ENCODE measurements at places on chromosomes 7 and 10.

- DNase-seq = peak; percentile 53
Measured at GRCh38 chr7:91251877-91252276, 12.4 kb upstream of the FZD1 start.

GRCh38 chr10:105855791-105856190 lies 1214.7 kb downstream of the SORCS3 start:
- no peak for DNase-seq

- no peak for DNase-seq
Measured at GRCh38 chr7:126303926-126304325, 948.8 kb downstream of the GRM8 start.

DNA sequence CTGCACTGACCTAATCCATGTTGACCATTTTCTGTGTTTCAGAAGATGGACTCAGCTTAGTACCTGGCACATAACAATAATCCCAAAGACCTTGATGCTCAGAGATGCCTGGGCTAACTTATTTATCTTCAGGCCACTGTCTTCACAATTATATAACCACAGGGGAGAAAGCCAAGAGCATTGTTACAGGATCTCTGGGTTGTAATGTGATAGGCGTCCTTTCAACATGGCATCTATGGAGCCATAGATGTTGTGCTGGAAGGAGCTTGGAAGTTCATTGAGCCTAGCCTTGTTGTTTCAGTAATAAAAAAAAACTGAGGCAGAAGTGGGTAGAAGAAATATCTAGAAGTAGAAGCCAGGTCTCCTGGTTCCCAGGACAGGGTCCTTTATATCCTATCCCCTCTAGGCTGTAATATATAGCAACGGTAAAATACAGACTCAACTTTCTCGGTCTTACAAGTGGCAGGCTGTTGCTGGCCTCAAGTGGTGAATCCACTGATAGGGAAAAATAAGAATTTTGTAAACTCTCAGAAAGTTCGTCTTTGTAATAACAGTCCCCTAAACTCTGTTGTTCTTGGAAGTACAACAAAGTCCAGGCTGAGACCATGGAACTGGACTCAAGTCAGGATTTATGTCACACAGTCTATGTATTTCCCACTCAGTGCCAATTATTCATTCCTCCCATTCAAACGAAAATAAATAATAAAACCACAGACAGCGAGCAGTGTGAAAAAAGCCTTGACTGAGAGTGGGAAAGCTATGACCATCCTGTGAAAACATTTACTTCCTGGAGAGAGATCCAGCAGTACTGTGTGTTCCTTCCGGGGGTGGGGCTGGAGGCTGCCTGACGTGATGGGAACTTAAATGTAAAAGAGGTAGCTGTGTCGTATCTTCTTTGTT lies 277.6 kb downstream of the REEP3 start:
- DNase-seq = peak; percentile 95

- DNase-seq = no peak
Measured at GRCh38 chr7:39509912-39510311, 56.3 kb upstream of the YAE1 start.

DNA sequence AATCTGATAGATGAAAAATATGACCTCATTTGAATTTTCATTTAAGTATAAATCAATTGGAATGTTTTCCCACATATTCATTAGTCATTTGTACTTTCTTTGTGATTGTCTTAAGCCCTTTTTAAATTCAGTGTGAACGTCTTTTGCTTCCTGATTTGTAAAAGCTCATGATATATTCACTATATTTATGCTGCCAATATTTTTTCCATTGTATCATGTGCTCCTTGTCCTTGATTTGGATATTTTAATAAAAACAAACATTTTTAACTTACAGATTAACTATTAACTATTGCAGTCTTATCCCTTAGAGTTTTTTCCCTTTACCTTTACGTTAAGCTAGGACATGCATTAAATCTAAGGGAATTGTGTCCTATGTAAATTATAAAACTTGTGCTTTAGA lies 157.7 kb downstream of the ADAM12 start:
- no peak for DNase-seq

GRCh38 chr10:129446183-129446581 lies 20.9 kb upstream of the MGMT start:
- DNase-seq = no peak

DNA sequence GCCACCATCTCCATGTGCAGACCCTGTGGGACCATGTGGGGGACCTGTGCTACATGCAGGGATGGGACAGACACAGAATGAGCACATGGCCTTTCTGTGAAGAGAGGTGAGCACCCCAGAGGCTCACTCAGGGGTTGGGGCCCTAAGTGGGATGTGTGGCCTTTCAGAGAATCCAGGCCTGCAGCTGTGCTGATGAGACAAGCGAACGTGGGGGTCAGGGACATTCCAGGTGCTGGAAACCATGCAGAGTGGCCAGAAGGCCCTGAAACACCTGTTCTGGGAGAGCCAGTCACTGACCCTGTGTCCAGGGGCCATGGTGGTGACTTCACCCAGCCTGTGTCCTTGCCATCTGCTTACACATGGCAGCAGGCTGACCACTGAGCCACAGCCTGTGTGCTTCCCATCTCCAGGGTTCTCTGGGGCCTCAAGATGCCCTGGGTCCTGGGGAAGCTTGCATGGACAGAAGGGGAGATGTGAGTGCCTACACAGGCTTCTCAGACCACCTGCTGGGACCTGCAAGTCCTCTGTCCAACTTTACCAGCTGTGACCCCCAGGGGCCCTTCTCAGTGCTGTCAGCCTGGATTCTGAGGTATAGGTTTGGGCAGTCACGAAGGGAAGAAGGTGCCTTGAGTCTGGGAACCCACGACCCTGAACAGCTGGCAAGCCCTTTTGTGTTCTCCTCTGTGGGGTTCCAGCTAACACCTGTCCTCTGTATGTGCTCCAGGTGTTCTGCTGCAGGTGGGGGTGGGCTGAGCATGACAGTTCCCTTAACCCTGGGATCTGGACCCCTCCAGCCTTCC lies 17.6 kb downstream of the RAMP3 start:
- DNase-seq = no peak

DNA sequence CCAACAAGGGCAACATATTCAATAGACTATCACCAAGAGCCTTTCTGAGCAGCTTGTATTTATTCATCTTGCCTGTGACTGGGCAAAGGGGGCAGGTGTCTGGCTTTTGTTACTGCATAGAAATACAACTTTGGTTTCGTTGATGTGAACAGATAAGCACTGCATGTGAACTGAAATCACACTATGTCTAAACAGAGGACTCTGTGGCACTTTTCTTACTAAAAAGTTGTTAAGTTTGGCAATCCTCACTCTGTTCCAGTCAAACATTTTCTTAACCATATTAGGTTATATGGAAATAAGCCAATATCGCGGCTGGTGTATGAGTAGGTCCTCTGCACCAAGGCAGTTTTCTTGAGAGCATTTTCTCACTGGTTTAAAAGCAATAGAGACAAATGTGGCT lies 48.5 kb downstream of the CALD1 start:
- peak; percentile 87 for DNase-seq

- no peak for DNase-seq
Measured at GRCh38 chr10:91519899-91520514, 109.9 kb downstream of the HECTD2 start.

DNA sequence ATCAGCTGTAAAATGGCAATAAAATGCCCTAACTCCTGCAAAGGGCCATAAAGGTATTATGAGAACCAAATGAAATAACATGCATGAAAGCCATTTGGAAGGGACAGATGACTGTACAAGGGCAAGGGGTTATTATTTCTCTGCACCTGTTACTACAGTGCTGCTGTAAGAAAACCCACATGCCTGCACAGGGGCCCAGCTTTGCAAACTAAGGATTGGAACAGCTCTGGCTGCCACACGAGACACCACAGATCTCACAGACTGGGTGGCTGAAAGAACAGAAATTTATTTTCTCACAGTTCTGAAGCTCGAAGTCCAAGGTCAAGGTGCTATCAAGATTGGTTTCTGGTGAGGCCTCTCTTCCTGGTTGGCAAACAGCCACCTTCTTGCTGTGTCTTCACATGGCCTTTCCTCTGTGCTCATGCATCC lies 409.0 kb upstream of the NRP1 start:
- no peak for DNase-seq

DNA sequence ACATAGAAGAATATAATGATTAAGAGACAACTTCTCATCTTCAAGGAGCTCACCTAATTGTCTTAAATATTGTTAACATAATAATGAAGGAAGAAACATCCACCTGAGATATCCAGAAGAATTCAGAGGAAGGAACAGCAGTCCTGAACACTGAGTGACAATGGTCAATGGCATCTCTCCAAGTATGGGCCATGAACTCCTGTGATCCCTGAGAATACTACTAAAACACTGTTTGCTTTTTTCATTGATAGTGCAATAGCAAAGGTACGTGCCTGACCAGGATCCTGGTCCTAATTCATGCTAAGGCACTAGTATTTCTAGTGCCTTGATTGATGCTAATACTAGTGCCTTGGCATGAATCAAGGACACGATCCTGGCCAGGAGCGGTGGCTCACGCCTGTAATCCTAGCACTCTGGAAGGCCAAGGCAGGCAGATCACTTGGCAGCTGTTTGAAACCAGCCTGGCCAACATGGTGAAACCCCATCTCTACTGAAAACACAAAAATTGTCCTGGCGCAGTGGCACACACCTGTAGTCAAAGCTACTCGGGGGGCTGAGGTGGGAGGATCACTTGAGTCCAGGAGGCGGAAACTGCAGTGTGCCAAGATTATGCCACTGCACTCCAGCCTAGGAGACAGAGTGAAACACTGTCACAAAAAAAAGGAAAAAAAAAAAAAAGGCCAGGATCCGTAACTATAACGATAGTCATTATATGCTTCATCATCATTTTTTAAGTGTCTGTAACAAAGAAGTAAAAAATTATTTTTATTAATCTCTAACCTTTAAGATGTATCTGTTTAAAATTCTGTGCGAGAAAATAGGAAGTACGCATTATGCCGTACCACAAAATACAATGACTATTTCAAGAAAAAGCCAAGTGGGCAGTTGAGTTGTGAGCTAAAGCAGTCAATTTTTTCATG lies 49.1 kb downstream of the SRPK2 start:
- DNase-seq = no peak

GRCh38 chr7:143958781-143959180 lies 4.1 kb downstream of the OR2F1 start:
- DNase-seq = no peak

DNA sequence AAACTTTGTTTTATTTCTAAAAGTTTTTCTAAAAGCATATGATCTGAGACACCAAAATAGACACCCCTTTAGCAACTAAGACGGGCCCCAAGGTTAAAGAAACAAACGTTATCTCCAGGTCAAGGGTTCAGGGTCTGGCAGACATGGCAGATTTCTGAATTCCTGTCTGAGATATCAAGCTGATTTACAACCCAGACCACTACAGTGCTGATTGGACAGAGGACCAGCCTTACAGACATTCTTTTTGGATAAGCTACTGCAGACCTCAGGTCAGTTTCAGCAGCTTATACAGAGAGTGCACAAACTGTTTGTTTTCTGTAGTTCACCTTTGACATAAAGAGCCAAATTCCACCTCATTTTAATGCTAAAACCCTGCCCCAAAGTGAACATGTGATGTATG lies 34.8 kb downstream of the SVOPL start:
- DNase-seq = no peak

- peak; percentile 32 for DNase-seq
Measured at GRCh38 chr7:65287023-65287422, 86.6 kb upstream of the ZNF92 start.

GRCh38 chr10:75754096-75754831 lies 322.8 kb downstream of the LRMDA start:
- DNase-seq = no peak

GRCh38 chr10:1942478-1942877 lies 205.2 kb upstream of the ADARB2 start:
- DNase-seq = no peak

- peak; percentile 82 for DNase-seq
Measured at GRCh38 chr10:32149252-32149955, 93.2 kb upstream of the KIF5B start.

DNA sequence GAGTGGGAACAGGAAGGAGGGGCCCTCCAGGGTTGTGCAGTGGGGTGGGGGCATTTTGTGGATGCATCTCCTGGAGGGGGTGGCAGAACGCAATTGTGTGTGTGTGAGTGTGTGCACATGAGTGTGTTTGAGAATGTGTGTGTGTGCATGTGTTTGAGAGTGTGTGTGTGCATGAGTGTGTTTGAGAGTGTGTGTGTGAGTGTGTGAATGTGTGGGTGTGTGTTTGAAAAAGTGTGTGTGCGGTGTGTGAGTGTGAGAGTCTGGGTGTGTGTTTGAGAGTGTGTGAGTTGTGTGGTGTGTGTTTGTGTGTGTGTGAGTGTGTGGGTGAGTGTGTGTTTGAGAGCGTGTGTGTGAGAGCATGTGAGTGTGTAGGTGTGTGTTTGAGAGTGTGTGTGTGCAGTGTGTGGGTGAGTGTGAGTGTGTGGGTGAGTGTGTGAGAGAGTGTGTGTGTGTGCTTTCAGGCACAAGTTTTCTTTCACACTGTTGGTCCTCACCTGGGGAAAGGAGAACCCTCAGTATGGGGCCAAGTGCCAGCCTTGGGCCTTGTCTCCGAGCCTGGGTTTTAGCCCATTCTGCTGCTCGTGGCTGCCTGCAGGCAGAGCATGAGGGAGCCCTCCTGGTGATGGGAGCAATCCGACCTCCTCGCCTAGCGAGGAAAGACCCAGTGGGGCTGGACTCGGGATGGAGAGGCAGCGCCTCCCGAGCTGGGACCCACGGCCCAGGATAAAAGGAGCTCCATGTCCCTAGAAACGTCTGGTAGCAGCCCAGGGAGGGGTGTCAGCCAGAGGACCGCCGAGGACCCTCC lies 35.6 kb downstream of the CDH23 start:
- DNase-seq = no peak

GRCh38 chr7:2604608-2605174 lies 27.1 kb upstream of the TTYH3 start:
- DNase-seq = no peak

GRCh38 chr10:86967481-86967941 lies 771 bp upstream of the ADIRF start:
- DNase-seq = no peak

GRCh38 chr7:103857435-103857834 lies 132.0 kb downstream of the RELN start:
- DNase-seq = no peak

DNA sequence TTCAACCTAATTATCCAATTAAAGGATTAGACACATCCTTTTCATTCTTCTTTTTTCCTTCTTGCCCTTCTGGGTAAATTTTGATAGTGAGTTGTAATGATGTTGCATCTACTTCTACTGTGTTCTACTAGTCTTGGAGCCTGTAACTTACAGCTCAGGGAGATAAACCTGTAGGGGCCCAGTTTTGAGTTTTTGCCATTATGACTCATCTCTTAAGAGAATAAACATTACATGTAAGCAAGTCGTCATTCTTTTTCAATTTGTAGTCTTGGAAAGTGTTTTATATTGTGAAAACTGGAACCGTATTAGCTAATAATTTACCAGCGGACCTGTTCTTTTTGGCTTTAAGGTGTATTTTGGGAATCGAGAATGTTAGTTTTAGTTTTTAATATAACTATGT lies 89.7 kb upstream of the RPA3 start:
- peak; percentile 20 for DNase-seq

DNA sequence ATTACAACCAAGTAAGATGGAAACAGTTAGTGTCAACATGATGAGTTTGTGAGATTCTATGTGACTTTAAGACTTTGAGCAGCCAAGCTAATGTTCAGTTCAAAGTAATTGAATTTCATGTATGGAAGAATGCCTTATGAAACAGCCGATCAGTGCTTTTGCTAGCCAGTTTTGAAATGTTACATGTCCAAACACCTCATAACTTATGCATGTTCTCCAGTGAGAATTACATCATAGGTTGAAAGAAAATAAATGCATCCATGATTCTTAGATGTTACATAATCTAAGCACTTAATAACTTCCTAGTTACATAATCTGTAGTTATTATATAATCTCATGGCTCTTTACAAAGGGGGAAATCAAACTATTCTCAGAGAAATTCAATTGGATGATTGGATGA lies 211.3 kb downstream of the BICC1 start:
- DNase-seq = peak; percentile 41

- no peak for DNase-seq
Measured at GRCh38 chr10:82397854-82398253, 522.9 kb downstream of the NRG3 start.
